ENCODE measurements at places on chromosomes 3 and 15.

DNA sequence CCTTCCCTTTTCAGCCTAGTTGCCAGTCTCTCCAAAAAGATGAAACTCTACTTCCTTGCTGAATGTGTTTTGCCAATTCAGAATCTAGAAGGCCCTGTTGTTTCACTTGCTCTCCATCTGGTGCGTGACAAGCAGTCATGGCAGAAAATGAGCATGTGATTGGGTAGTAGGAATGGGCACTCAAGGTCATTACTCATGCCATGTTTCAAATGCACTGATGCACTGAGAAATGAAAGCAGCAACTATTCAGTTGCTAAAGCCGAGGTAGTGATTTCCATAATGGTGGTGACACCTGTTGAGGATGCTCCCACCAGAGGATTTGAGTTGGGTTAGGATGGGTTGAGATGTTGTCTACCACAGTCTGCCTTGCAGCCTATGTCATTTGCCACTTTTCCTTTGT is 12.7 kb downstream of the ZBTB38 start:
- no peak for DNase-seq

DNA sequence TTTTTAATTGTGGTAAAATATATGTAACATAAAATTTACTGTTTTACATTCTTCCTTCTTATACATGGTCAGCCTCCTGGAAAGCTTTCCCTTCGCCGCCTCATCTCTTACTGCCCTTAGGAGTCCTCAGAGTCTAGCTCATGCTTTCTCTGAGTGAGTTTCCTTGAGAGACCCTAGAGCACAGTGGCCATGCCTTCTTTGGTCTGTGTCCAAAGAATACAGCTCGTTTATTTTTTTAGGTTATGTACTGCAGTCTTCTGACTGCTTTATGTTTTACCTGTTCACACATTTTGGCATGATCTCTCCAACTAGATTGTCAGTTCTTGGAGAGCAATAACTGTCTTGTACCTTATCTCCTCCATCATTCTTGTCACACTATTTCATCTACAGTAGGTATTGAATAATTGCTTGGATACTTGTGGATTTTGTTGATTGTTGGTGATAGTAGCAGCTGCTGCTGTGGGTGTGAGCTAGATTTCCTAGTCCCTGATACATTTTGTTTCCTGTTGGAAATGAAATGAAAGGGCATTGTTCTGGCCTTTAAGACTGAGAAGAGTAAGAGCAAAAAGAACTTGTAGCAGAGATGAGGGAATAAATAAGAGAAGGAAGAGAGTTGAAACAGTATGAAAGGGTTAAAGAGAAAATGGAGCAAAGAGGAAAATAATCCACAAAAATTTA is 10.9 kb downstream of the ARIH2 start:
- no peak for DNase-seq

GRCh38 chr3:106332884-106333283 is 464.1 kb upstream of the CBLB start:
- no peak for DNase-seq

DNA sequence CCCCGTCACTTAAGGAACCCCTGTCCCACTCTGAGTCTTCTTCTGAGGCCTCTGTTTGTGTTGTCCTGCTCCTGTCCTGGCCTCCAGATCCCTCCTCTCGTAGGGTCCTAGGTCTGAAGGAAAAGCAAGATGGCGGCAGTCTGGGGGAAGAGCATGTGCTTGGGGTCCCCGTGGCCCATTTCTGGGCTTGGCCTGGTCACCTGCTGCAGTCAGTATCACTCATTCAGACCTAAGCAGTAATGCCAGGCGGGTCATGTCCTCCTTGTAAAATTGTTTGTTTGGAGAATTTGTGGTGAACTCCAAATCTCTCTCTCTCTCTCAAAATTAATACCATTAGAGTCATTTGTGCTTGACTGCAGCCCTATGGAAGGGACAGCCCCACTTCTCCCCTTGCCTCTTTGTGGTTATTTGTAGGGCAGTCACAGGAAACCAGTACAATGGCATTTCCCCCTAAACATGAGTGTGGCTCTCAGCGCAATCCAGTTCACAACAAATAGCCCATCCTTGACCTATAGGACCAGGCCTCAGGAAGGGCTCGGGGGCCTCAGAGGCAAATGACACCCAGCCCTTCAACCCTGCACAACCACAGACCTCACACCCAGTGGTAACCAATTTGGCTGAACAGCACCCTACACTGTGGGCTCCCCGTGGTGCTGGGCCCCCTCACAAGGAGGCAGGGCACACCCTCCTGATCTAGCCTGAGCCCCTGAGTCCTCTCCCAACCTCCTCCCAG is 173.5 kb downstream of the OR4M2 start:
- DNase-seq, result no peak

- no peak for DNase-seq
Observed at GRCh38 chr3:133121450-133121849, 83.3 kb downstream of the TMEM108 start.

Data from activated T-cell treated with anti-CD3 and anti-CD28 coated beads for 1 hour (primary cell).